Suprapubic skin (tissue), 4 donors: ENCODE measurements at places on chromosomes 2 and 18. TPM values are rescaled to one million over a fixed set of nuclear protein-coding genes. Genes with fewer than 3 reads are reported as not detected.
A peak's percentile ranks its signal among the peaks of the same experiment; 100 is the strongest.

- no peak for DNase-seq
These were observed 506.9 kb downstream of the DPP10 start for GRCh38 chr2:114949228-114949804.

- DNase-seq: no peak
These were observed 387.3 kb downstream of the PLCL1 start for GRCh38 chr2:198191651-198192050.

GRCh38 chr2:236678307-236678975 is 108.8 kb downstream of the ACKR3 start:
- DNase-seq: peak; percentile 33

DNA sequence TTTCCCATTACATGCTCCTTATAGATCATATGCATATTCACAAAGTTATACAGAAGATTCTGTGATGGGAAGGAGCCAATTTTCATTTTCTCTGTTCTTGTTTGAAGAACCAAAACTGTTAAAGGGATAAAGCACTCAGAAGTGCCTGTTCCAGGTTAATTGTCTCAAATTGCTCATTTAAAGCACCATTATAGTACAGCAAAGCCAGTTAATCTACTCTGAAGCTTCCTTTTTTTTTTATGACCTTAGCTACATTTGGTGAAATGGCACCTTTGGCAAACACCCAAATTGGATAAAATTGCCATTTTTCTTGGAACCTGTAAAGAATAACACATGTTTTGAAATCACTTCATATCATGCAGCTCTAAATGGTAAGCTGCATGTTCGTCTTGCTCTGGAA is 1092.3 kb downstream of the BCL11A start:
- no peak for DNase-seq

DNA sequence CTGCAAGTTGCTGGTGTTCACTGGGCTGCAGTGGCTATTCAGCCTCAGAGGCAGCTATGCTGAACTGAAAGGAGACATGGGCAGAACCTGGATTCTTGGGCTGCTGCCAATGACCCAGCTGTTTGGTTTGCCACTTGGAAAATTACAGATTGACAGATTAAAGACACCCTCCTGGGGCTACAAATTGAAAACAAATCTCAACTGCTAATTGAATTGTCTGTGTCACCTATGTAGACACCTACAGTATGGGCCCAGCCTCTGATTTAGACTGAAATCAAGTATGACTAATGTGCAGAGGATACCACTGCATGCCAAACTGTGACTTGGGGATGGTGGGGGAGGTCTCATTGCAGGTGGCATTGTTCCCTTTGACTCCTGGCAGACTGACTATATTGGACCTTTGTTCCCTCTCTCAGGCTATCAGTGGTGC is 42.8 kb downstream of the ITSN2 start:
- no peak for DNase-seq

GRCh38 chr18:41155910-41156851 is 798.9 kb upstream of the PIK3C3 start:
- DNase-seq: no peak

MAL gene
- total RNA-seq: 10.7 TPM

SLC8A1 gene
- 14.4 TPM for total RNA-seq

FBLN7 gene
- 3.7 TPM for total RNA-seq
